ENCODE measurements at places on chromosomes 6 and 20. TPM values are rescaled to one million over a fixed set of nuclear protein-coding genes. Genes with fewer than 3 reads are reported as not detected.

Gene SSTR4
- 0.41 TPM for total RNA-seq

Gene C6orf141
- total RNA-seq = 4.9 TPM

Gene GJA1
- 91.3 TPM for total RNA-seq

Gene KHDC1L
- total RNA-seq = 1.2 TPM

Gene SNAI1
- not detected for total RNA-seq

Gene AGER
- 0.82 TPM for total RNA-seq

Gene C6orf136
- total RNA-seq = 23.2 TPM

Gene RAB44
- not detected for total RNA-seq

Gene C6orf15
- not detected for total RNA-seq

Gene STMND1
- total RNA-seq = not detected

Gene MUCL3
- not detected for total RNA-seq

Gene KIAA0408
- total RNA-seq = 107 TPM

Gene SNPH
- total RNA-seq = 21.6 TPM

Gene MAP1LC3A
- 43.2 TPM for total RNA-seq

Gene ZNF334
- total RNA-seq = 11.4 TPM

Gene IL17F
- total RNA-seq = not detected
